Hematopoietic multipotent progenitor cell (in vitro differentiated cells): ENCODE measurements at places on chromosomes 1 and 21.

DNA sequence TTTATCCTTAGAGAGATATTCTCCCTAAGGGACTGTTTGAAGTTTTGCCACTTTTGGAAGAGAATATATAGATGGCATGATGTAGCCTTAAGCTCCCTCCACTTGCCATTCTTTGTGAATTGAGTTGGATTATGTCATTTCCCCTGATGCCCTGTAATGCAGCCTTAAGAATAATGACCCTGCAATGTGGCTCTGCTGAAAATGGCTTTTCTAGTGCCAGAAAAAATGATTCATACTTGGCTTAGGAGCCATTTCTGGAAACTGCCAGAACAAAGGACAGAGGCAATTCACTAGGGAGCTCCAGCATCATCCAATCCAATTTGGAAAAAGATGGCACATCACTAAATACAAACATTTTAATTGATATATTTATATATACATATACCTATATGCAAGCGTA is 265.3 kb downstream of the SPATA17 start:
- no peak for DNase-seq

DNA sequence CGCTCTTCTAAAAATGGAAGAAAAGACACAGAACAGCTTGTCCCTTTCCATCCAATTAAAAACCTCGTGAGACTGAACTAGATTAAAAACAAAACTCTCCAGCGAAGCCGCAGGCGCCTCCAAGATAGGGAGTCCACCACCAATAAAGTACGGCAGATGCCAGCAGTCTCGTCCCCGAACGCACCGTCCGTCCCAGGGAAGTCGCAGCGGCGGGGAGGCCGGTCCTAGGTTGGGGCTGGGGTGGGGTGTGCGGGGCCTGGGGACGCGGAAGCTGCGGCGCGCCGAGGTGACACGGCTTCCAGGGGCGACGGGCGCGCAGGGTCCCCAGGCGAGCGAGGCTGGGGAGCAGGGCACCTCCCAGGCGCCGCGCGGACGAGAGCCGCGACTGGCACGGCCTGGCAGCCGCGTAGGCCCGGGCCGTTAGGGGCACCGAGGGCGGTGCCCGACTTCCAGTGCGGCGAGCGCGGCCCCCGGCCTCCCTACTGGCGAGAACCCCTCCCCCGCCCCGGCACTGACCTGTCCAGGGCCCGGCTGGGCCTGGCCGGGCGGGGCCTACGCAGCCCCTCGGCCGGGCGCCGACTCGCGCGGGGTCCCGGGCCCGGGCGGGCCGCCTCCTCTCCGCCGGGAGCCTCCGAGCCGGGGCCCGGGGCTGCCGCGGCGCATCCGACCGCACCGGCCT is 28.3 kb upstream of the A3GALT2 start:
- no peak for DNase-seq

GRCh38 chr1:112371775-112372174 is 24.2 kb upstream of the CTTNBP2NL start:
- no peak for DNase-seq

DNA sequence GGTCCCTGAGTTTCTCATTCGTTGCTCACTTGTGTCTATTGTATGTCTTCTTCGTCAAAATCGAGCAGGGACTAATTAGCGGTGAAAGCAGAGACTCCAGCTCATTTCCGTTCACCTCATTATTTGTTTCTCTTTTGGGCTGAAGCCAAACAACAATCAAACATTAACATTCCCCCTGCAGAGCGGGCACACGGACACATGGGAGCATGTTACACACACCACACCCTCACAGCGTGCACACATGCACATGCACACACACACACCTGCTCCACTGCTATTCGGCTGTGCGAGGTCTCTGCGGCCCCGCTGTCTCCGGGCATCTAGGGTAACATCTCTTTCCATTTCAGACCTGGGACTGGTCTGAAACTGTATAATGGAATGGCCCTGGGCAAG is 58.5 kb upstream of the LRRC8D start:
- peak; percentile 8 for DNase-seq

- DNase-seq: no peak
These were observed 8.7 kb upstream of the EXTL1 start for GRCh38 chr1:26012864-26013263.

DNA sequence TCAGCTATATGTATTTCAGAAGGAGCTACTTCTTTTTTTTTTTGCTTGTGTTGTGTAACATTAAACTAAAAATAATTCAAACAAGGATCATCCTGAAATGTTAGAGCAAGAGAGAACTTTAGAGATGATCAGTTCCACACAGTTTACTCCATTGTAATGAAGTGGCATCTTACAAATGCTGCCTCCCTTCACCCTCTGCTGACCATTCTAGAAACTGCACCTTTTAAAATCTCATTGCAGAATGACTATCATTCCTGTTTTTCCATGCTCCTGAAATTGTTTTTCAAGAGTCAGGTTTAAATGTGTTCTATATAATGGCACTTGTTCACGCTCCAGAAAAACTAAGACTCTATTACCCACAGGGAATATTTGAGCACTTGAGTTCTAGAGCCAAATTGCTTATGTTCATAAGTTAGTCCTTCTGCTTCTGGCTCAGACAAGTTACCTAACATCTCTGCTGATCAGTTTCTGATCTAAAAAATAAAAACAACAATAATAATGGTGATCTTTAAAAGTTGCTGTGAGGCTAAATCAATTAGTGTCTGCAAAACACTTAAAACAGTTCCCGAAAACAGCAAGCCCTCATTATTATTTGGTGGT is 21.5 kb upstream of the SLC44A5 start:
- DNase-seq: no peak

DNA sequence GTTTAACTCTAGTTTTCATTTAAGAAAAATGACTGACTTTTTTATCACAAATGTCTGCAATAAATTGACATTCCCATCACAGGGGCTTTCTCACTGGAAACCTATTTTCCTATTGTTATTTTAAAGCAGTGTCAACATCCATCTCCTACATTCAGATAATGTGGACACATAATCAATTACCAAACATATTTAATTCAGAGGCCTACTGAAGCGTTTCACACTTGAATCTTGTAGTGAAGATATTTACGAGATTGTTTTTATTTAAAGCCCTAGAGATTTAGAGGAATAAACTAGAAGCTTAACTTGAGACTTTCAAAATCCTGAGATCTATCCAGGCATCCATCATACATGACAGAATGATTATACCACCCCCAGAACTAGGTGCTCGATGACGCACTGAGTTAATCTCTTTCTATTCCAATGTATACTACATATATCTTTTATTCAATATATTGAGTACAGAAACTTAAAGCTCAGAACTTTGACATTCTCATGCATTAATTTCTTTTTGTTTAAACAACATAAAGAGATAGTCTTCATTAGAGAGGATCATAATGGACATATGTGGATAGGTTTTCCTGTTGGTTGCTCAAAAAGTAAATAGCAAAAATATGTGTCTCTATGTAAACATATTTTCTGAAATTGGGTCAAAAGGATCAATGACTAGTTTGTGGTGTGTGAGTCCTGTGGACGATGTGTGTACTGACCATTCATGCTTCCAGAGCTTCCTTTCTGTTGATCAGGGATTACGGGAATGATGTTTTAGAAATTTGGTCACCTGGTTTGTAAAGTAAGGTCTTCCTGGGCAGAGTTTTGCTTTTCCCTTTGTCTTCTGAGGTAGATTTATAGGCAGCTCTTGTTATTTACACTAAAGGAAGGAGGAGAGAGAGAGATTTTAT is 171.5 kb upstream of the HMCN1 start:
- DNase-seq: no peak

- no peak for DNase-seq
These were observed 4.3 kb downstream of the TIAM1 start for GRCh38 chr21:31339721-31340120.

- no peak for DNase-seq
These were observed 112.4 kb upstream of the ZNF648 start for GRCh38 chr1:182173808-182174512.

DNA sequence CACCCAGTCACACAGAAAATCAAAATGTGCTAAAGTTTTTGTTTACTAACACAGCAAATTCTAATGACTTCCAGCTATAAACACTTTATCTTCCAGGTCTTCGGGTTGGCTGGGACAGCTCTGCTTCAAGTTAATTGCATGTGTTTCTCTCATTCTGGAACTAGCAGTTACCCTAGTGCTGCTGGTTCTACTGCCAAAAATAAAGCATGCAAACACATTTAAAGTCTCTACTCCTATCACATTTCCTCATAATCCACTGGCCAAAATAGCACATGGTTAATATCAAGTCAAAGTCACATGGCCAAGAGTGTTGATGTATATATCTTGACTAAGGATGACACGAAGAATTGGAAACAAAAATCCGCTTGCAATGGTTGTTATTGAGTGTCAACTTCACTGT is 973.1 kb upstream of the ADGRL2 start:
- no peak for DNase-seq

DNA sequence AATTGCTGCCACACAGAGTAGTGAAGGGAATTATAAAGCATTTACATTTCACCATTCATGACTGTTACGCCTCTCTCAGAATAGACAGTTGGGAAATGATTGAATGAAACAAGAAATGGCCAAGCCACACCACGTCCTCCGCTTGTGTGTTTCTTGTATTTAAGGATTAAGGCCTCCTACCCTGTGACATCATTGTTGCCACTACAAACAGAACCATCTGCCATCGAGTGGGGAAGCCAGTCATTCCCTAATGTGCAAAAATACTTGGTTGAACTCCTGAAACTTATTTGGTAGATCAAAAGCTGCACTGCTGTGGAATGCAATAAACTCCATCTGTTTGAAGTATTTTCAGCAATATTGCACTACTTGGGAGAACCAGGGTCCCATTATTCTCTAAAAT is 99.0 kb upstream of the C1orf105 start:
- DNase-seq: no peak

DNA sequence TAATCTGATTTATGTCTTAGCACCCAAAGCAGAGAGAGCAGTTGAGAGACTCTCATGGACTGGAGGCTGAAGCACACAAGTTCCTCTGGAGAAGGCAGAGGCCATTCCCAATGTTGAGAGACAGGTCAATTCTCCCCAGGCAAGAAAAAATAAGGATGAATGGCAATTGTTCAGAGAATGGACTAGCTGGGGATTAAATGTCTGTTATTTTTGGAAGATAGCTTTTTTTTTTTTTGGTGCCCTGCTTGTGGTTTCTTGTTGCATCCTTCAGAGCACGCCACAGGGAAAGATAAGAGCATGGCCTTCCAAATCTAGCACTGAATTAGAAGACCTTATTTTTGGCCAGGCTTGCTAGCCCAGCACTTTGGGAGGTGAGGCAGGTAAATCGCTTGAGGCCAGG is 65.6 kb upstream of the ERRFI1 start:
- DNase-seq: no peak

GRCh38 chr1:68459091-68459490 is 9.3 kb upstream of the RPE65 start:
- DNase-seq: no peak

DNA sequence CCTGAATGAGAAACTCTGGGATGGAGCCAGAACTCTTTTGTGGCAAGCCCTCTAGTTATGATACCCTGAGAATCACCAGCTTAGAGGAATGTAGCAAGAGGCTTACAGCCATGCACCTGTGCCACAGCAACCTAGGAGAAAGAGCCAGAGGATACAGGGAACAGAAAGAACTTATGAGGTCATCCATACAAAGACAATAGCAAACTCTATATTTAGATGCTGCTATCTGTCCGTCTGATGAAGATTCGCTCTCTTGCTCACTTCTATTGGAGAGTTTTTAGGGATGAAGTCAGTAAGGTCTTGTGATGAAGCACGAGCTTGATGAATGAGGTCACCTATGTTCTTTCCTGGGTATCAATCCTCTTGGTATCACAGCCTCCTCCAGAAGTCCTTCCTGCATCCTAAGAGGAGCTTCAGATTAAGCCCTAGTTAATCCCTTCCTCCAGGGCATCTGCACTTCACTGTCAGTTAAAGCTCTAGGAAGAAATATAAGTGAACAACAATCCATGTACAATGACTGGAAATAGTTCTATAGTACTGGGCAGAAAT is 185.6 kb downstream of the DAB1 start:
- no peak for DNase-seq

DNA sequence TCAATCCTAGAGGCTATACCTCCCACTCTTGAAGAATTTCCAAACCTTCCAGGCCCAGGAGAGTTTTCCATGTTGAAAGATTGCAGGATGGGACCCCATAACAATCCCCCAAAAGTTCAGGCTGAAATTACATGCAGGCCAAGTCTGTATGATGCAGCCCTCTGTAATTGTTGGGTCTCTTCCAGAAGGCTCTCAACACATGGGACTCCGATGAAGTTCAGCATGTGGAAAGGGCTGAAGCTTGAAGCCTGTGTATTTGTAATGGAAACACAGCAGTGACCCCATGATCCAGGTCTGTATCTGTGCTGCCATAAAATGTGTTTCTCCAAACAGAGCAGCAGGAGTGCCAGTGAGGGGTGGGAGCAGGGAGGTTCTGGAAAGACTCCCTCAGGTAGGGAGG is 202.5 kb upstream of the LYPLAL1 start:
- no peak for DNase-seq

DNA sequence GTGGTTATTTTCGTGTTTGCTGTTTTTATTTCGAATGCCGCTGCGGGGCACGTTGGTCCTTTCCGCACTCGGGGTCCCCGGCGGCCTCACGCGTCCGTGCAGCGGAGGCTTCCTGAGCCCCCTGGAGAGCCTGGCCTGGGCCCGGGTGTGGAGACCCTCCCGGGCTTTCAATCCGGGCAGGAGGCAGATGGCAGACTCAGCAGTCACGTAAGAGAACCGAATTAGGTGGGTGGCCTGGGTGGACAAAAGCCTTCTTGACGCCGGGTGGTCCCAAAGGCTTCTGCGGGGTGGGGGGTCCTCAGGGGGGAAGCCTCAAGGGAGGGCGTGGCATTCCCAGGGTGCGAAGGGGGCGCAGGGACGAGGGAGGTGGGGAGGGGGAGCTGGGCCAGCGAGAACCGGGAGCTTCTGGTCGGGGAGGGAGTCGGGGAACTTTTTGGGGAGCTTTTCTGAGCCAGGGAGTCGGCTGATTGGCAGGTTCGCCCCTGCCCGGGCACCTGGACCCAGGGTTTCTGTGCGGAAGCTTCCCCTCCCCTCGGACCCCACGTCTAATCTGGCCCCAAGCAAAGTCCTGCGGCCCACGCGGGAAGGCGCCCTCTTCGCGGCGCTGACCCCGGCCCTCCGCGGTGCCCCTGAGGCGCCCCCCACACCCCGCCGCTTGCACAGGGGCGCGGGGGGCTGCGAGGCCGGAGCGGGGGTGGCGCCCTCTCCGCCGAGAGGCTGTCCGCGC is 1.3 kb upstream of the HES4 start:
- no peak for DNase-seq

- DNase-seq: peak; percentile 78
These were observed at the start of gene ZBTB8A for GRCh38 chr1:32538887-32539583. Gene ZBTB8A, plus strand, starts transcription at chr1:32539427. Its CDS starts 53,505 bp downstream, at chr1:32592932.

DNA sequence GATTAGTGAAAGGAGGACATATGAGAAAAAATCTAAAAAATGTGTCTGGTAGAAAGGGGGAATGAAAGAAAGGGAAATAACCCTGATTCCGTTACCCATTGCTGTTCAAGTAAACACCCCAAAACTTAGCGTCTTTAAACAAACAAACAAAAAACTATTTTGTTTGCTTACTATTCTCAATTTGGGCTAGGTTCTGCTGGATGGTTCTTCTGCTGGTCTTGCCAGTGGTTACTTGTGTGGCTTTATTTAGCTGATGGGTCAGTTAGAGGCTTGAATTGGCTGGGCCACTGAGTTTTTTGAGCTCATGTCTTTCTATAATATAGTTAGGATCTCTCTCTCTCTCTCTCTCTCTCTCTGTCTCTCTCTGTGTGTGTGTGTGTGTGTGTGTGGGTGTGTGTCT is 112.1 kb downstream of the GRIK1 start:
- no peak for DNase-seq
